ENCODE measurements at places on chromosomes 16 and 17.

- H3K36me3 ChIP-seq = peaks cover 15% of the 10 kb centered on the region
- peaks cover 28% of the 10 kb centered on the region for H3K4me1 ChIP-seq
- H3K4me3 ChIP-seq = no peak overlapping the region
- no peaks in the 10 kb centered on the region for H3K27me3 ChIP-seq
These were observed 3.0 kb downstream of the EVI2B start for GRCh38 chr17:31310886-31311285.

DNA sequence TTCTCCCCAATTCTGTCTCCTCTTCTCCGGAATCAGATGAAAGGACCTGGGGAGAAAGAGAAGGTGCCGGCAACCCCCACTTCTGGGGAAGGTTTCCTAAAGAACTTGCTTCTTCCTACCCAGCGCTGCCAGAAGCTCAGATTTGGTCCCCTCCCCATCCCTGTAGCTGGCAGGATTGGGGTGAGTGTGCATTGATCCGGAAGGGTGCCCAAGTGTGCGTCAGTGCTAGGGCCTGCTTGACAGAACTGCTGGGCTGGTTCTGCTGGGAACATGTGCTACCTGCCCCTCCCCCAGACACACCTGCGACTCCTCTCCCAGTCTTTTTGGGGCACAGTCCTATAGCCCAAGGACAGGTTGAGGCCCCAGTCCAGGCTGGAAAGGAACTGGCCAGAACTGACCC lies 3.3 kb downstream of the ARL4D start:
- H3K27ac ChIP-seq = peak overlapping the region; percentile 75
- no peaks in the 10 kb centered on the region for H3K27me3 ChIP-seq
- no peak for DNase-seq
- peak overlapping the region; percentile 18 for H3K4me3 ChIP-seq
- peaks cover 24% of the 10 kb centered on the region for H3K36me3 ChIP-seq

DNA sequence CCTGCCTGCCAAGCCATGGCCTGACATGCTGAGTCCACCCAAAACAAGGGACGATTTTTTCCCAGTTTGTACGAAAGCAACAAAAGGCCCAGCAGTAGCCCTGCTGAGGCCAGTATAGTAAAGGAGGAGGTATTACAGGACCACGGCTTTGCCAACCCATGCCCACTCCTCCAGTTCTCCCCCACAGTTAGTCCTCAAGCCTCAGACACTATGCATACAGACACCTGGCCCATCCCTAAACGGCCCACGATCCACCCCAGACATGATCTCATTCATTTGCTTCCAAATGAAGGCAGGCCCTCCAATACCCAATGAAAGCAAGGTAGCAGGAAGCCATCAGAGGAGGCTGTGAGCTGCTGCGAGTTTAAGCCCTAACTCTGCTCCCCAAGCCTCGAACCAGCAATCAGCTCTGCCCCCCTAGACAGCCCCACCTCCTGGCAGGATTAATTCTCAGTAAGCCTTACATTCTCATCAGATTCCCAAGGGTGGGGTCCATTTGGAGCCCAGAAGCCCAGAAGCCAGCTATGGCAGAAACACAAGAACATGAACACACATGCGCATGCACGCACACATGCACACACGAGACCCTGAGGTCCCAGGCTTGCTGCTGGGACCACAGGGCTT lies 4.9 kb downstream of the HDAC5 start:
- no peak overlapping the region for H3K27ac ChIP-seq
- H3K27me3 ChIP-seq = no peaks in the 10 kb centered on the region
- no peak overlapping the region for H3K4me3 ChIP-seq
- H3K36me3 ChIP-seq = peaks cover 19% of the 10 kb centered on the region
- peaks cover 6% of the 10 kb centered on the region for H3K4me1 ChIP-seq

DNA sequence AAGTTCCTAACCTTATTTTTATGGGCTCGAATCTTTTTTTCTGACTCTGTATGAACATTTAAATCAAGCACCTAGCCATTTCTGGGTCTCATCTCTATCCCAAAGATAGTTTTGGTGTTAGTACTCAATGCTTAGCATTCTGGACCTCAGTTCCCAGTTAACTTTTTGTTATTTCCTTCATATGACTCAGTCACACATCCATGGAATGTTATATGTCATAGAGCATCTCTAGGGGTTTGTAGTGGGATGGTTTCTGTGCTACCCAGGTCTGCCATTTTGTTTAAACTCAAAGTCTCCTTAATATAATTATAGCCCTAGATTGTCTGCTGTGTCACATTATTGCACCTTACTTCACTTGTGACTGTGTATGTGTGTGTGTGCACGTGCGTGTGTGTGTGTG lies 90.1 kb downstream of the EFCAB13 start:
- DNase-seq = no peak
- H3K27ac ChIP-seq = no peak overlapping the region
- H3K4me3 ChIP-seq = no peak overlapping the region
- H3K36me3 ChIP-seq = no peaks in the 10 kb centered on the region
- H3K27me3 ChIP-seq = no peaks in the 10 kb centered on the region

GRCh38 chr16:583470-583814 lies 6.4 kb upstream of the RAB40C start:
- H3K4me1 ChIP-seq = no peaks in the 10 kb centered on the region
- no peak overlapping the region for H3K27ac ChIP-seq
- no peaks in the 10 kb centered on the region for H3K27me3 ChIP-seq
- H3K36me3 ChIP-seq = peaks cover 20% of the 10 kb centered on the region

Measured in MCF 10A (cell line).